ENCODE measurements at places on chromosomes 6 and 20.

- DNase-seq: no peak
Observed at GRCh38 chr6:32627831-32628230, 9.4 kb upstream of the HLA-DQA1 start.

DNA sequence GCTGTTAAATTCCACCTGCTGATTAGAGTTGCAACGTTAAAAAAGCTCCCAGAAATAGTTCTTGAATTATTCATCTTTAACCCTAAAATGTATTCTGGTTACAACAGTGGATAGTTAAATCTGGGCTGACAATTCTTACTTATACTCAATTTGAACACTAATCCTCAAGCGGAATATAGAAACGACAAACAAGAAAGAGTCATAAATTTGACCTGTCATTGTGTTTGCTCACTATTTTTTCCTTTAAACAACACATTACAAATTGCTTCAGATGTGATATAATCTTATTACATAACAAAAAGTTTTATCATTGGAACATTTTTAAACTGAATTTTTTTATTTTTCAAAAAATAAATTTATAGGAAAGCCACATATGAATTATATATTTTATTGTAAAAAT lies 104.5 kb upstream of the RNF217 start:
- DNase-seq: no peak

GRCh38 chr20:6381887-6382286 lies 259.1 kb upstream of the FERMT1 start:
- no peak for DNase-seq

DNA sequence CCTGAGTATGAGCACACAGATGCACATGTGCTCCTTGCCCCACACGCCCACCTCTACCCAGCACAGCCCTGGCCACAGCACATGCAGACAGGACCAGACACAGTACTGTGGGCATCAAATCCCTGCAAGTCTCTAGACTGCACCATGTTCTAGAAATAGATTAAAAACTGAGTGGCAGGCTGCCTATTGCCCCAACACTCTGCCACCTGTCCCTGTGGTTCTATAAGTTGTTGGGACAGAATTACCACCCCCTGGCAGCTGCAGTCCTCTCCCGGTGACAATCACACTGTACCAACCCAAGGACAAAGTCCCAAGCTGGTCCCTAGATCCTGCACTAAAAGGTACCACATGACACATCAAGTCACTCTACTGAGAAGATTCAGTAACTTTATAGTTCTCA lies 70.2 kb downstream of the B3GAT2 start:
- DNase-seq: no peak

GRCh38 chr6:6889601-6890000 lies 218.2 kb upstream of the RREB1 start:
- no peak for DNase-seq

DNA sequence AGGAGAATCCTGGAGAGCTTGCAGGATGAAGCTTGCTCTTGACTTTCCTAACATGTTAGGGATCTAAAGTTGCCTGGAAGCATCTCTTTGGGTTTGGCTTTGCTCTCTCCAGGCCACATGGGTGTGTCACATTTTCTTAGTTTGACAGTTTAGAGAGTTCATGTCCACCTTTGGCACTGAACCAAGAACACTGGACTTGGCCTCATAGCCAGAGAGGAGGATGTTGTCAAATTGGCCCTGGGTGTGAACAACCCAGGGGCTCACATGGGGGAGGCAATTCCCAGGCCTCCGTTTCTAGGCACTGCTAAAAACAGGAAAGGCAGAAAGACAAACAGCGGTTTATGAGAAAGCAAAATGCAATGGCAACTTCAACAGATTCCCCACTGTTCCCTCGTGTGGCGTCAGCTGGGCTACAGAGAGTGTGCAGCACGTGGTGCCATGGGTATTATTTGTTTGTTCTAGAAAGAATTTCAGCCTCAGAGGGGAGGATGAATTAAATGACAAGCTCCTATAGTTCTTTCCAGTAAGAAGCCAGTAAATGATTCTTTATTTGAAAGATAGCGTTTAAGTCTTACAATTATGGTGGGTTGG lies 93.9 kb downstream of the CLIC5 start:
- DNase-seq: no peak

GRCh38 chr6:144347933-144348332 lies 62.8 kb downstream of the UTRN start:
- DNase-seq: no peak

DNA sequence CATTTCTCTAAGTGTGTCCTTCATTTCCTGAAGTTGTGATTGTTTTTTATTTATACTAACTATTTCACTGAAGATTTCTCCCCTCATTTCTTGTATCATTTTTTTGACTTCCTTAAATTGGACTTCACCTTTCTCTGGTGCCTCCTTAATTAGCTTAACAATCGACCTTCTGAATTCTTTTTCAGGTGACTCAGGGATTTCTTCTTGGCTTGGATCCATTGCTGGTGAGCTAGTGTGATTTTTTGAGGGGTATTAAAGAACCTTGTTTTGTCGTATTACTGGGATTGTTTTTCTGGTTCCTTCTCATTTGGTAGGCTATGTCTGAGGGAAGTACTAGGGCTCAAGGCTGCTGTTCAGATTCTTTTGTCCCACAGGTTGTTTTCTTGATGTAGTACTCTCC lies 92.8 kb downstream of the ESR1 start:
- no peak for DNase-seq

- DNase-seq: no peak
Observed at GRCh38 chr6:132405143-132405915, 4.1 kb upstream of the MOXD1 start.

GRCh38 chr6:108203189-108204112 lies 37.6 kb downstream of the NR2E1 start:
- DNase-seq: no peak

Data from progenitor cell of endocrine pancreas (in vitro differentiated cells).